ENCODE measurements at places on chromosomes 12 and 14.

DNA sequence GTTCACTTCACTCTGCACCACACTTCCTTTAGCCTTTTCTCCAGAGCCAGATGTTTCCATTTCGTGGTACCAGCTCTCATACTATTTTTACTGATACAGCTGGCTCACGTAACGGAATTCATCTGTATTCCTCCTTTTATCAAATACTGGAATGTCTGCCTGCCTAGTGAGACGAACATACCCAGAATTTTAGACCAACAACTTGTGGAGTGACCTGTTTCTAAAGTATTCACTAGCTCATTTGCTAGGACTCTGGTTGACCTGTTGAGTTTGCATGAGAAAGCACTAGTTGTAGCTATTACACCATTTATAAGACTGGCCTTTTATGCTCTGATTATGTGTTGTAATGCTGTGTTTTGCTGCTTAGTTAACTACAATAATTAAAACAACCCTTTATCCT is 22.6 kb downstream of the KCNA5 start:
- DNase-seq: no peak

GRCh38 chr14:68575426-68575825 is 217.4 kb downstream of the ZFP36L1 start:
- DNase-seq: no peak

DNA sequence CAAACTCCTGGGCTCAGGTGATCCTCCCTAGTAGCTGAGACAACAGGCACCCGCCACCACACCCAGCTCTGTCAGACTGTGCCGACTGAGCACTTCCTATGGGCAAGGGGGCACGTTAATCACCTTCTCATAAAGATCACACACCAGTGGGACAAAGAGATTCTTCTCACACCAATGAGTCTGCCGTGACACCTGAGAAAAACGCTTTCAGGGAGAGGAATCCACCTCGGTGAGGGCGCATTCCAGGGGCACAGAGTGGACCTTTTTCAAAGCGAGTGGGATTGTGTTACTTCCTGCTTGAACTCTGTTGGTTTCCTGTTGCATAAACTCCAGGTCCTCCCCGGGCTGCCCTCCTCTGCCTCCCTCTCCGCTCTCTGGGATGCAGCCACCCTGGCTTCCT is 17.5 kb upstream of the SCARB1 start:
- DNase-seq: peak; percentile 32

DNA sequence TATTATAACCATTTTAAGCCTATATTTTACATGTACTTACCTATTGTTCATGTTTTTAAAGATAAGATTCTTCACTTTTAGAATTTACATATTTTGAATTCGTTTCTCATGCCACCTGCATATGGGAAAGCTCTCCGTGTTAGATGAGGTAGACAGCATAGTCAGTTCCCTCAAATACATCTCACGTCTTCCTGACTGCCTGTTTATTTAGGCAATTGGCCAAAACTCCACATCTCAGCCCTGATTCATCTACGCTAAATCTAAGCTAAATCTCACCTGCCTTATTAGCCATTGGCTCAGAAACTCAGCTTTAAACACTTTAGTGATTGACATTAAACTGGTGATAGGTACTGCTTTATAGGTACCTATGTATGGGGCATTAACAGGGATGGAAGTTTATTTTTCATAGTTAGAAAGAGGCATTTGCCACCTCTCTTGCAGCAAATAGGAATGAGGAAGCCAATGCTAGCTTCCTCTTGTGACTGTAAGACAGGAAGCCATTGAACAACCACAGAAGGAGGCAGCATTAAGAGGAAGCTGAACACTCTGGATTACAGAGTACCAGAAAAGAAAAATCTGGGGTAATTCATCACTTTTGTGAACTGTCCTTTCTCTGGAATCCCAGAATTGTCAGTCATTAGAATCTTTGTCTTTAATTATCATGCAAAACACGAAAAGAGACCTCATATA is 111.9 kb downstream of the LRFN5 start:
- peak; percentile 33 for DNase-seq

DNA sequence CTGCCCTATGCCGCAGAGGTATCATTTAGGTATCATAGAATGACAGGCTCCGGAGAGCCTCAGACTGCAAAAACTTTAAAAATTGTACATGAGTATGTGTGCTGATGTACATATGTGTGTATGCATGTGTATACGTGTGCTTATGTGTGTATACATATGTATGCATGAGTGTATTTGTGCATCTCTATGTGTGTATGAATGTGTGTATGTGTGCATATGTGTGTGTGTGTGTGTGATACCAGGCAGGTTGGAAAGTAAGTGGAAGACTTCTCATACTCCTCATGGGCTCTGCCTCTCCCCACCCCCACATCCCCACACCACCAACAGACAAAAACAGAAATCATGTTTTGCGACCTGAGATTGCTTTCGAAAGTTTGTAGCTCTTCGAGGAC is 621 bp upstream of the TMEM117 start:
- DNase-seq: peak; percentile 47

DNA sequence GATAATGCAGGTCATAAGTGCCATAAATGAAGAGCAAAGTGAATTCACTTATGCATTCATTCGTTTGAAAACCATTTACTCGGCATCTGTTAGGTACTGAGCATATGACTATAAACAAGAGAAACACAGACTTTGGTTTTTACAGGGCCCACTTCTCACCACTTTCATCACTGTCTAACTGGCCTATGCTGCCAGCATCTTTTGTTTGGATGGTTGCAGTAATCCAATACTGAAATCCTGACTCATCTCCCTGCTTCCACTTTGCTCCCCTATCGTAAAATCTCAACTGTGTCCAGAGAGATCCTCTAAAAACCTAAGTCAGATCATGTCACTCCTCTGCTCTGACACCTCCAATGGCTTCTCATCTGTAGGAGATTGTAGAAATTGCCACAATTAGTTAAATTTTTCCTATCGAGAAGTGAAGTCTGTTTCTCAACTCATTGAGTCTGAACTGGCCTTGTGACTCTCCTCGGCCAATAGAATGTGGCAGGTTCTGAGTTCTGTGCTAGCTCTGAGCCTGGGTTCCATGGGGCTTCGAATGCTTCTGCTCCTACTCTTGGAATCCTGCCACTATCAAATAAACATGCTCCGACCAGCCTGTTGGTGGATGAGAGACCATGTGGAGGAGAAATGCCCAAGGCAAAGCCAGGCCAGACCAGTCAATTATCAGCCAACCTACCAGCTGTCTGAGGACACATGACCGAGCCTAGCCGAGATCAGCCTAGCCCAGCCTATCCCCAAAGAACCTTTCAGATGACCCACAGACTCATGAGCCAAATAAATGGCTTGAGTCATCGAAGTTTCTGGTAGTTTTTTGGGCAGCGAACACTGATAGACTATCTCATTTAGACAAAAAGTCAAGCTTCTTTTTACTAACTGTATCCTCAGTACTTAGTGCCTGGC is 2.2 kb upstream of the BATF start:
- DNase-seq: no peak

- no peak for DNase-seq
Measured at GRCh38 chr12:2582631-2583030, 212.1 kb upstream of the FKBP4 start.

DNA sequence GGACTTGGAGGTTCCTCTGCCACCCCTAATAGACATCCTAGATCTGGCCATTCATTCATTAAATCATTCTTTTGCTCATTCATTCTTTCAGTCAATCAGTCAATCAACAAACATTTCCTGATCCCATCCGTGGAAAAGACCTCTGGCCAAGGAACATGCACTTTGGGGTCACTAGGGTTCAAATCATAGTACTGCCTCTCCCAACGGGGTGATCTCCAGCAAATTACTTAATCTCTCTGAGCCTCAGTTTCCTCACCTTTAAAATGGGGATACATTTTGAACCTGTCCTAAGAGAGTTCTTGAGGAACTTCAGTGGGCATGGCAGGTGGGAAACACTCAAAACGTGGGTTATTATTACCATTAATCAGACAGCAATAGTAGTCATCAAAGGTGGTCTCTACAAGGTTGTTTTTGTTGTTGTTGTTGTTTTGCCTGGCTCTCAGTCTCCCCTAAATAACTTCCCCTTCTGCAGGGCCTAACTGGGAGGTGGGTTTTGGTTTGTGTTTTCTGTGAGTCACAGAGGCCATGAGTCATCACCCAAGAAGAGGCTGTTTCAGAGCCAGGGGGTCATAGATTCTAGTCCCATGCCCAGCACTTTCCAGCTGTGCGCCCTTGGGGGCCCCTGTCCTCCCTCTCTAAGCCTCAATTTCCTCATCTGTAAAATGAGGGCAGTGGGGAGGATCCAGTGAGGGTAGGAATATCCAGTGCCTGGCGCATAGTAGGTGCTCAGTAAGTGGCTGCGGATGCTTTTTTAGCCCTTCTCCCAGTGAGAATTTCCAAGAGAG is 16.9 kb upstream of the FAM222A start:
- DNase-seq: no peak

DNA sequence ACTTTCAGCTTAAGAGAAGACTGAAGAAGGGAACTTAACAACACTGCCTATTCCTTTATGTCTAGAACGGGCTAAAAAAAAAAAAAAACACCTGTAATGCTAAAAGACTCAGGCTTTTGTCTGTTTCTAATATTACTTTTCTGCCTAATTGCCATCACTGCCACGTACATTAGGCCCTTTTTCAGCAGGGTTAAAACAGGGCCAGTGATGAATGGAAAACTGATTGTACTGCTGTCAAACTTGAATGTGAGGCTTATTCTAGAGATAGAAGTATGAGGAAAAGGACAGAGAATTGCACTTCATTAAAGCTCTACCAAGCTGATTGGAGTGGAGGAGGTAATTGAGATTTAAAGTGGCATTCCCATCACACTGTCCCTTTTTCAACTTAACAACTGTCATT is 535.8 kb downstream of the PRKD1 start:
- no peak for DNase-seq

Data from hematopoietic multipotent progenitor cell treated with erythropoietin and hydrocortisone succinate and interleukin-3 and kit ligand, for 6 days (in vitro differentiated cells).